ENCODE measurements at places on chromosomes 3 and 15.

GRCh38 chr3:129181819-129182218 is 1.9 kb downstream of the CNBP start:
- DNase-seq: no peak

DNA sequence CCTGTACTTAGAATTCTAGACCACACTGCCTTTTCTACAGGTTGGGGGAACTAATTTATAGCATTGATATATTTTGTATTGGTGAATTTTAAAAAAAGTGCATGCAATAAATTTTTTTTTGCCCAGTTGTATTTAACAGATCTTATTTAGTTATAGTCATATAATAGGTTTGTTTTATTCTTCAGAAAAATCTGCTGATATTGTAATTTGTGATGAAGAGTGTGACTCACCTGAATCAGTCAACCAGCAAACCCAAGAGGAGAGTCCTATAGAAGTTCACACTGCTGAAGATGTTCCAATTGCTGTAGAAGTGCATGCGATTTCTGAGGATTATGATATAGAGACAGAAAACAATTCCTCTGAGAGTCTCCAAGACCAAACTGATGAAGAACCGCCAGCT is 10.3 kb downstream of the ZNF639 start:
- DNase-seq: no peak

DNA sequence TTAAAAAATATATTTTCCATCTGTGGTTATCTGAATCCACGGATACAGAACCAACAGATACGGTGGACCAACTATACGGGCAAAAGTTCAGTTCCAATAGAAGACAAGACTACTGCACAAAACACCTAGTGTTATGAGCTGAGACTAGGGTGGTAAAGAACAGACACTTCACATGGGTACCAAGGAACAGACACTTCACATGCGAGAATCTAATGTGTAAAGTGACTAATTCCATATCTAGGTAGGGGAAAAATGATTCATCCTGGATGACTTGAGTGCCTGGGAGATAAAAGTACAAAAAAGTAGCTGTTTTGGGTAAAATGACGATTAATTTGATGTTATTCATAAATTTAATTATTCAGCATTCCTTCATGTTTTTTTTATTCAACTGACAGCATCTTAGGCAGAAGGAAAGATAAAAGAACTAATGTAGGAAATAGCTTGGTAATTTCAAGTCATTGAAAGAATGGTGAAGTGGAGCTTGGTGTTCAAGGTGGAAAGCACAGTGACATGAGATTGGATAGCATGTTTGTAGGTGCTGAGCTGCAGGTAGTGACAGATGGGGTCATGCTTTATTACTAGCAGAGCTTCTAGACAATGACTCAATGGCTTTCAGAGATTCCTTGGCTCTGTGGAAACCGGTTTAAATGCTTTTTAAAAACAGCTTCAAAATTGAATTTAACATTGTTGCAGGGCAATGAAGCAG is 5.2 kb downstream of the CD200 start:
- DNase-seq: no peak

DNA sequence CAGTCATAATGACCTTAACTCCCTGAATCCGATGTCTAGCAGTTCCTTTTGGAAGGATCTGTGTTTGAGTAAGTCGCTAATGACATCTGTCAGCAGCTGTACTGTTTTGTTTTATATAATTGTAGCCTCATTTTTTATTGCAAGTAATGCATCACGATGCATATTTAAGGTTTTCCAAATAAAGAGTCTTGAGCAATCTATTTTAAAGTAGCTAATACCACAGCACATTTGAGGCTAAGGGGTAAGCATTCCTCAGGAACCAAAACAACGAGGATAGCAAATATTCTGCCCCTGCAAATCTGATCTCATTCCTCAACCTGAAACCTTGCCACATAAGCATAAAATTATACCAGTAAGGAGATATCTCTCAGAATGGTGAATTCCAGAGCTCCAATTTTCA is 98.7 kb downstream of the TBC1D5 start:
- no peak for DNase-seq

- no peak for DNase-seq
Observed at GRCh38 chr15:48631176-48631770, 14.2 kb downstream of the FBN1 start.

- DNase-seq: no peak
Observed at GRCh38 chr3:45454466-45454865, 66.1 kb downstream of the LARS2 start.

DNA sequence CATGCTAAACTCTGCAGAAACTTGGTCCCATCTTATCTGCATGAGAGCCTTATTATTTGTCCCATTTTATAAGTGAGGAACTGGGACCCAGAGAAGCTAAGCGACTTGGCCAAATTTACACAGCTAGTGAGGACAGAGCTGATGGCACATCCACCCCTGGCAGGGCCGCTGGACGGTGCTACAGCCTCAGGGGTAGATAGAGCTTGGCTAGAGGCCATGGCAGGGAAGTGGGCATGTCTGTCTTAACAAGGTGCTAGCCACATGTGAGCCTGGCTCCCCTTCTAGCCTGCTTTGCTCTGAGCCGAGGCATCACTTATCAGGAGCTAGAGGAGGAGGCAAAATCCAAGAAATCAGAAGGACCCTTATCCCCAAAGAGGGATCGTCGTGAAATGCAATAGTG is 36.7 kb upstream of the SYNM start:
- DNase-seq: no peak

DNA sequence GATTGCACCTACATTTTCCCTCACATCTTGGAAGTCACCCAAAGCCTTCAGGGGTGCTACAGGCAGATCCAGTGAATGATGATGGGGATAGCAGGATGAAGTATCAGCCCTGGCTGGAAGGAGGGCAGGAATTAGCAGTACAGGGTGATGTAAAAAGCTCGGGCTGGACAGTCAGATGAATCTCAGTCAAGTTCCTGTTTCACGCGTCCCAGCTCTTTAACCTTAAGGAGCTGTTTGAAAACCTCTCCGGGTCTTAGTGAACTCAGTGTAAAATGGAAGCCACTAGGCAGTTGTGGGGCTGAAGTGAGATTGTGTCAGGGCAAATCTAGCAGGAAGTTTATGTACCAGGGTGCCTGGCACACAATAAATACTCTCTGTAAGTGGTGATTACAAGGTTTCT is 166.4 kb upstream of the PROK2 start:
- DNase-seq: no peak

DNA sequence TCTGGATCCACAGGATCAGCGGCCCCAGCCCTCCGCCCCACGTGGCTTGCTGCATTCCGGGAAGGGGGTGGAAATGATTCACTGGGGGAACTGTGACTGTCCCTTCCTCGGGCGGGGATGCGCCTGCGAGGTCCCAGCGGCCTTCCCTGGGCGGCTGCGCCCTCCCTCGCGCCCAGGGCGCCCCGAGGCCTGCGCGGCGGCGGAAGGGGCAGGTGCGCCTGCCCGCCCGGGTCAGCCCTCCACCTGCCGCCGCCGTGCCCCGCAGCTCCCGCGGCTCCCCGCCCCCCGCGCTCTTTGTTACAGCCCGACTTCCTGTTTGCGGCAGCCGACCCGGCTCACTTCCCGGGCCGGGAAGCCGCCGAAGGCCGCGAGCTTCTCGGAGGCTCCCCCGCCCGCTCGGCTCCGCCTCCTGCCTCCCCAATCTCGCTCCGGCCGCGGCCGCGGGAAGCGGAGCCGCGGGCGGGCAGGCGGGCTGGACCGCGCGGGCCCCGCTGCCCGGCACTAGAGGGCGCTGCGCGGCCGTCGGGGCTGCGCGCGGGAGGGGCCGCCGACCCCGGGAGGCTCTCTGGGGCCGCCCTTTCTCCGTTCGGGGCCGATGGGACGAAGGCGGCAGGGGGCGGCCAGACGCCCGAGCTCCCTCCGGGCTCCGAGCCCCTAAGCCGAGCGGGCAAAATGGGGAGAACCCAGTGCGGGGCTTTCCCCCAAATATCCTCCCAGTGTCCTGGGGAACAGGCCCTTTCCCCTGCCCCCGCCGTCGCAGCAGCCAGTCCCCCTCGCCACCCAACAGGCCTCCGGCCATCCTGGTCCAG is 11.5 kb upstream of the CHAC1 start:
- DNase-seq: peak; percentile 47

- DNase-seq: no peak
Observed at GRCh38 chr15:78370013-78370412, 29.9 kb downstream of the CRABP1 start.

- no peak for DNase-seq
Observed at GRCh38 chr3:138434875-138435772, 708 bp downstream of the ESYT3 start.

DNA sequence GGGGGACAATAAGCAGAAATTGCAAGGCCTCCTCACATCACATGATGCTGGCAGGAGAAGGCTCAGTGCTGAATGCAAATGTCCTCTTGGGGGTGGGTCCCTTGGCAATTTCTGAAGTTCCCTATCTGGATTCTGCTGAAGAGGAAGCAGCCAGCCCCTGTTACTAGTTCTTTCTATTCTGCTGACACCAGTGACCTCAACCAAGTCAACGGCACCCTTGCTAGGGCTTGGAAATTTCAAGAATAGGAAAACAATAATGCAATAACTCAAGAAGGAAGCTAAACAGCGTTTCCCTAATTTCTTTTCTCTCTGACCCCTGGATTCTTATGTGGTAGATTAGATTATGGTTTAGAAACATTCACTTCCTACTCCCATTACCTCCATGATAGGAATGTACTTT is 46.2 kb upstream of the FOXP1 start:
- no peak for DNase-seq

Data from CD4-positive, alpha-beta T cell treated with Interleukin-2 at 100 ng/mL for 4 hours (primary cell).